SHP77 treated with DMSO at 0.1 percent for 48 hours (cell line): ENCODE measurements at places on chromosomes 12 and 14.

- no peak for DNase-seq
Observed at GRCh38 chr14:93037351-93037750, 78.4 kb downstream of the ITPK1 start.

DNA sequence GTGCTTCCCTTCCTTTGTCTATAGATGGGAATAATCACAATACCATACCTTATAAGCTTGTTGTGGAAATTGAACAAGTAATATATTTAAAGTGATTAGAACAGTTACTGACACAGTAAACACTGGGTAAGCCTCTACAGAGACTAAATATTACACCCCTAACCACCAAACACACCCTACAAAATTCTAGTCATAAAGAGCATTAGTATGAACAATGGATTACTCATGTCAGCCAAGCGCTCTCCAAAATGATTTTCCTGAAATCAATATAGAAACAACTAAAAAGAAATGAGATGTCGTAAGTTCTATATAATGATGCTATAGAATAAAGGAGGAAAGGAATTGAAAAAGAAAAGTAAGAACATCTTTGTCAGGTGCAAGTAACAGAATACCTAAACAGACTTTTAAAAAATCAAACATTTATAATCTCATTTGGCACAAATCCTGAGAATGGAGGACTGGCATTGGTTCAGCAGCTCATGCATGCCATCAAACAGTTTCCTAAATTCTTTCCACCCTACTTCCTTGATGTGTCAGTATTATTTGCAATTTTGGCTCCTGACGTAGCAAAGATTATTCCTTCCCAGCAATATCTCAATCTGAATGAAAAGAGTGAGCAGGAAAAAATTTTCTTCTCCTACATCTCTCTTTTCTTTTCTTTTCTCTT, 118.0 kb downstream of the SINHCAF start:
- DNase-seq = no peak

GRCh38 chr12:21239866-21240265, 94.9 kb downstream of the SLCO1A2 start:
- DNase-seq = no peak

DNA sequence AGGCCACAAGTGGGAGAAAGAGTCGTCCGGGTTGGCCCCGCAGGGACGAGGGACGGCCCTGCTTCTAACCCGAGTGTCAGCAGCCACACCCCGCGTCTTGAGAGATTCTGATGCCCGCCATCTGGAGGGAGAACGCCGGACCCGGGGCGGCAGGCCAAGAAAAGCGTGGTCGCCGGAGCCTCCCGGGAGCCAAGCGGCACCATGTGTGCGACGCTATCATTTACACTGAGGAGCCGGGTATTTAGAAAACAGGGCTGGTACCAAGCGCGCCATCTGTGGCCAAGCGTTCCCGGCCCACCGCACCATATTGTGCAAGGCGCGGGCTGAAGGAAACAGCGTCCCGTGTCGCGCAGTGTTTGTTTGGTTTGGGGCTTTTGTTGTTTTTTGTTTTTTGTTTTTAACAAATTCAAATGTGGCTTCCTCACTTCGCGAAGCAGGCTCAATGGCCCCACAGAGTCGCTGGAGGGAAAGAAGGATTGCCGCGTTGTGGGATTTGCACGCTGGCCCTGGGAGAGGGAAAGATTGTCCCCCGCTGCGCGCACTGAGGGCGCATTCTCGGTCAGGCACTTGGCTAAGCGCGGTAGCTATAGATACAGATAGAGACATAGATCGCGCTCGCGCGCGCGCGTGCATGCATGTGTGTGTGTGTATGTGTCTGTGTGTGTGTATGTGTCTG, 153.8 kb downstream of the BCL11B start:
- no peak for DNase-seq

DNA sequence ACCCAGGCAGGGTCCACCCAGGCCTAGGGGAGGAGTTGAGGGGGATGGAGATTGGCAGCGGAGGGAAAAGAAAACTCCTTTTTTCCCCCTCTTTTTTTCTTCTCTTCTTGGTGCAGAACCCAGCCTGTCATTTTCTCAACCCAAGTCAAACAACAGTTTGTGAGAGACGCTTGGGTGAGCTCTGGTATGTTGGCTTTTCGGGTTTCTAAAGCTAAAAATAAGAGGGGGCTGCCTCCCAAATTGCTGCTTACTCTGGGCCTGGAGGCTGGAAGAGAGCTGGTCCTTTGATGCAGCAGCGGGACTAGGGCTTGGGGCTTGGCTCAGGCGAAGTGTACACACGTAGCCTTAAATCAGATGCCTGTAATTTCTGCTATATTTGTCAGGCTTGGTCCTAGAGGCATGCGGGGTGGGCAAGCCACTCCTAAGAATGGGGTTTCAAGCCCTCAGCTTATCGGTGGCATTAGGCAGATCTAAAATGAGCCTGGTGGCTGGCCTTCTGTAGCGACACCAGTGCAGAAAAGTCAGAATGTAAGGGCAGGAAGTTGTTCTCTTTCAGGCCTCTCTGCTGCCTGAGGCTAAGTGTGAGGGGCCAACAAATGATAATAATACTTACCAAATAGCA, 816 bp upstream of the SLC8A3 start:
- DNase-seq = no peak

DNA sequence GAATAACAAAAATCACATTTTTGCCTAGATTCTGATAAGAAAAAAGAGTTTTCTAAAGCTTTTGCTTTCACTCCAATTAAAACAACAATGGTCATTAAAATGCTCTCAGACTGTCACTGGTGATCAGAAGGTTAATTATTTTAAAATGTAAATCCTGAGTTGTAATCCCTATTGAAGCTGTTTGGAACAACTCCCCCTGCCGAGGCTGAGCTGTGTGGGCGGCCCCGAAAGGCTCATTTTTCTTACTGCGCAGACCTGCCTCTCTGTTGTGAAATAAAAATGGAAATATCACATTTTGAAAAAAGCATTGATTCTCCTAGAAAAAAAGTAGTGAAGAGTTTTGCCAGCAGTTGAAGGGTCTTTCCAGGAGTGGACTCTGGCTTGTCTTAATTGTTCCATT, 174.8 kb upstream of the CDKN3 start:
- no peak for DNase-seq
